ENCODE measurements at places on chromosomes 5 and 9.

DNA sequence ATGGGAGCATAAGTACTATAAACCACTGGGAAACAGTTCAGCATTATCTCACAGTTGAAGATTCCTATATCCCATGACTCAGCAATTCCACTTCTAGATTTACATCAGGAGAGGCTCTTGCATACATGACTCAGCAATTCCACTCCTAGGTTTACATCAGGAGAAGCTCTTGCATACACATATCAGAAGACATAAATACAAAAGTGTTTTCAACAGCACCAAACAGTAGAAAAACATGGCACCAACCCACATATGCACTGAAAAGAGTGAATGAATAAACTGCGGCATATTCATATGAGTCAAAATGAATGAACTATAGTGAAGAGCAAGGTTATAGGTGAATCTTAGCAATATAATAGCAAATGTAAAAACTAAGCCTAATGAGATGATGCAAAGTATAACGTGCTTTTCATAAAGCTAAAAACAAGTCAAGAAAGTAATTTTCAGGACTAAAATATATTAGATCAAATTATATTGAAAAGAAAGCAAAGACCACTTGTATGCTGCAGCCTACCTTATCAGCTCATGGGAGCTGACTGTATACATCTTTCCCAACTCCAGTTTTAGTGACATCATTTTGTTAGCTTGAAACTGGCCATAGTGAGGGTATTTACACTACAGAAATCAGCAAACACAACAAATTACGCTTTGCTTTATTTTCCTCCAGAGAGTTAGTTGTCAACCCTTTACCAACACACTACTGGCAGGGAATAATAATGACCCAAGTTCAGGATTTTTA, 95.8 kb downstream of the ANKRD18B start:
- DNase-seq: peak; percentile 72

GRCh38 chr9:35753466-35753865, 610 bp downstream of the MSMP start:
- no peak for DNase-seq

DNA sequence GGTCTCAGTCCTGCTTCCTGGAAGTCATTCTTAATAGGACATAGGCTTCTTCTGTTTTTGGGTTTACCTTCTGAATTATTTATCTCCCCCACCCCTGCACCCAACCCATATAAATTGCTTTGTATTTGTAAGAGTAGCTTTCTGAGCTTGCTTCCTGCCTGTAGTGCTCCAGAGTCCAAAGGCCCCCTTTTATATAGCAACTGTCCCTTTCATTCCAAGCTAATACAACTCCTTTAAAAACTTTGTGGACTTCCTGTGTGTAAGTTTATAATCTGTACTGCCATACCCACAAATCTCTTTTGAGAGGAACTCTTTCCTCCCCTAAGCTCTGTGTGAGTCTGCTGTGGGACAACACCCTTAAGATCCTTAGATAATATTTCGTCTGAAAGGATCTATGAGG, 7.8 kb downstream of the JAK2 start:
- no peak for DNase-seq

DNA sequence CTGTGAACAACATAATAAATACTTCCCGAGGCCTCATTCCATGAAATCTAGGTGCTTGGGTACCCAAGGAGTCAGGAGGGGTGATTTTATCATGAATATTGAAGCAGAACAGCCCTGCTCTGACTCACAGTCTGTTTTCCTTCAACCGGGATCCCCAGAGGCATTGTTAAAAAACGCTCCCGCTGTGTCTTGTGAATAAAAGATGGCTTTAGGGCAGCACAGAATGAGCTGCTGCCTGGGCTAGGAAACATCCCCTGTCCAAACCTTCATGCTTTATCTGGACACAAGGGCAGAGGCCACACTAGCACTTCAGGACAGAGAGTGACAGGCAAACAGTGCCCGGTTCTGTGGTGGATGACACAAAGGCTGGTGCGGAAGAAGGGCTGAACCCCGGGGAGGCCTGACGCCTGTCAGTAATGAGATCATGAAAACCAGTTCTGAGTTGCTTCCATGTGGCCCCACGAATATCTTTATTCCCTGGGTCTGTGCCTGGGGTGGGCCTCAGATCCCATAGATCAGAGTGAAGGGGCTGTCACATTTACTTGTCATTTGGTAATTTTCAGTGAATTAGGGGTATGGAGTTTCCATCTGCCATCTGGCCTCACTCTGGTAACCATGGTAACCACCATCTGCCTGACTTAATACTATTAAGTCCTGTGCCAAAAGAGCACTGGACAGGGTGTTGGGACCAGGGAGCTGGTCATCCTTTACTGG, 2.6 kb downstream of the IGFBPL1 start:
- no peak for DNase-seq

DNA sequence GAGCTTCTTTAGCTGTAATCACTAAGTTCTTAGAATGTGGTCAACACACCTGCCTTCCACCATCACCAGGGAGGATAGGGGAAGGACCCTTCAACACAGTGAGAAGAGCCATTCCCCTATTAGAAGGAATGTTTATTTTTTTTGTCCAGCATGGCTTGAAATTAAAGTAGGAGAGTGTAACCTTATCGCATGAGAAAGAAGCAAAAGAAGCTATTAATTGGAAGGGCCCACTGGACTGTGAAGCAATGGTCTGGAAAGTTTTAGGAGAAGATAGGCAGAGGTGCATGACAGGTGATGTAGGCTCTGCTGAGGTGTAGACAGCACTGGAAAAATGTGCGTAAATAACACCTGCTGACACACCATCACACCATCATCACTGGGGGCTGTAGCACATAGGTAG, 1526.0 kb downstream of the MAT2B start:
- no peak for DNase-seq

GRCh38 chr9:81680506-81680905, 8.8 kb downstream of the TLE1 start:
- DNase-seq: no peak

- peak; percentile 87 for DNase-seq
Measured at GRCh38 chr5:6745706-6746222, 32.5 kb downstream of the TENT4A start.

GRCh38 chr9:79885093-79885857, 313.5 kb downstream of the TLE4 start:
- no peak for DNase-seq

GRCh38 chr5:81838307-81838906, 87.5 kb upstream of the SSBP2 start:
- peak; percentile 49 for DNase-seq

DNA sequence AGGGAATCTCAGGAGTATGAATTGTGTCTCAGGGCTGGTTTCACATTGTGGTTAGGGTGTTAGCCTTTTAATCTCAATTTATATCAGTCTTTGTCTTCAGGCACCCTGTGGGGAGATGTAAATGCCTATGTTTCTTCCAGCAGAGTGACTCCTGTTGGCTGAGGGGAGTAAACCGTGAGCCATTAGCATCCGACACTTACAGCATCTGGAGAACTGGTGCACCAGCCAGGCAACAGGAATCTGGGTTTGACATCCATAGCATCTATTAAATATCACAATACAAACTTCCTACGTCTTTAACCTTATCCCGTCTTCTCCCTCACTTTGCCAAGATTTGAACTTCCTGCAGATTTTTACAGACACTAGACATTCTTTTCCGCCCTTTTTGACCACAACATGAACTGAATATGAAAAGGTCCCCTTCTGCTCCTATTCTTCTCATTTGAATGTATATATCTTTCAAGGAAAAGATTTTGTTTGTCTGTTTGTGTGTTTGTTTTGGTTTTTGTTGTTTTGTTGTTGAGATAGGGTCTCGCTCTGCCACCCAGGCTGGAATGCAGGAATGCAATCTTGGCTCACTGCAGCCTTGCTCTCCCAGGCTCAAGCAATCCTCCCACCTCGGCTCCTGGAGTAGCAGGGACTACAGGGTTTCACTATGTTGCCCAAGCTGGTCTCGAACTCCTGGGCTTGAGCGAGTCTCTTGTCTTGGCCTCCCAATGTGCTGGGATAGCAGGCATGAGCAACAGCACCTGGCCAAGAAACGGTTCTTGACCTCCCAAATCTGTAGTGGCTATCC, 626.2 kb downstream of the TLR4 start:
- DNase-seq: no peak

Data from PC-3 (cell line).